ENCODE measurements at places on chromosomes 7 and 10.

DNA sequence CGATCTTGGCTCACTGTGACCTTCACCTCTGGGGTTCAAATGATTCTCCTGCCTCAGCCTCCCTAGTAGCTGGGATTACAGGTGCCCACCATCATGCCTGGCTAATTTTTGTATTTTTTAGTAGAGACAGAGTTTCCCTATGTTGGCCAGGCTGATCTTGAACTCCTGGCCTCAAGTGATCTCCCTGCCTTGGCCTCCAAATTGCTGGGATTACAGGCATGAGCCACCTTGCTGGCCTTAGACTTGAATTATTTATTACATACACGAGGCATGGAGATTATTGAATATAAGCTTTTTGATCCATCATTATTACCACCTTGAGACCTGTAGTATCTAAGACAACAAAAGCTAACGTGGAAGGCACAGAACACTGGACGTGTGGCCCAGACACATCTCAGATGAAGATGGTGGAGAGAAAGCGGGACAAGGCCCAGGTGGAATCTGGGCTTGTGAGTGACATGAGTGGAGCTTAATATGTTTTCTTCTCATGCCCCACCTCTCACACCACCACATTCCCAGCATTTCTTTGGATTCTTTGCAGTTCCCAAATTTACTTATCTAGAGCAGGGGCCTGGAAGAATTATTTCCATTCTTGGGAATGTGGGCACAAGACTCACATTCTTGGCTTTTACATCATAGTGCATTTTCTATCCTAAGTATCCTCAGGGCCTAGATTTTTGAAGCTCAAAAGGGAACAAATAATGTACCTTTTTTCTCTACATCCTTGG lies 76.6 kb downstream of the SUGCT start:
- peak; percentile 74 for DNase-seq

- no peak for DNase-seq
Measured at GRCh38 chr7:118082506-118082905, 101.5 kb upstream of the LSM8 start.

GRCh38 chr10:94232711-94233383 lies 129.9 kb downstream of the NOC3L start:
- DNase-seq, result no peak

DNA sequence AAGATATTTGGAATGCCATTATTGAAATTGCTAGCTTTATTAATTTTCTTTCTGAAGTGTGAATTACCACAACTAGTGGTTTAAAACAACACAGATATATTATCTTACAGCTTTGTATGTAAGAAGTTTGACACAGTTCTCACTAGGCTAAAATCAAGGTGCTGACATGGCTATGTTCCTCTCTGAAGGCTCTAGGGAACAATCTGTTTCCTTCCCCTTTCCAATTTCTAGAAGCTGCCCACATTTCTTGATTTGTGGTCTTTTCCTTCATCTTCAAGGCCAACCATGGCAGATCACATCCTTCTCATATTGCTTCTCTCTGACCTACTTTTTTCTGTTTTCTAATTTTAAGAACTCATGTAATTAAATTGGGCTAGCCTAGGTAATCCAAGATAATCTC lies 43.3 kb upstream of the SLC26A3 start:
- no peak for DNase-seq

DNA sequence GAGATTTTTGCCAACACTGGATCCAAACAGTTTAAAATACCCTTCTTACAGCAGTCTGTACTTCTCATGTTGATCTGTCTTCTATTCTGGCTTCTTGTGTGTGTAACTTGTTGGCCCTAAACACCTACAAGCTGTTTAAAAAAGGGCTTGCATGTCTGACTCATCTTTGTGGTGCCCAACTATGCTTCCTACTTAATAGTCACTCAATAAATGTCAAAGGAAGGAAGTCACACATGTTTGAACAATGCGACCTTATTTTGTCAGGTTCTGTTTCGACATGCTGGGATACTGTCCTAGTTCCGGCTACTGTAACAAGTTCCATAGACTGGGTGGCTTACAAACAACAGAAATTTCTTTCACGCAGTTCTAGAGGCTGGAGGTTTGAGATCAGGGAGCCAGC lies 9.4 kb upstream of the GRK5 start:
- peak; percentile 79 for DNase-seq

DNA sequence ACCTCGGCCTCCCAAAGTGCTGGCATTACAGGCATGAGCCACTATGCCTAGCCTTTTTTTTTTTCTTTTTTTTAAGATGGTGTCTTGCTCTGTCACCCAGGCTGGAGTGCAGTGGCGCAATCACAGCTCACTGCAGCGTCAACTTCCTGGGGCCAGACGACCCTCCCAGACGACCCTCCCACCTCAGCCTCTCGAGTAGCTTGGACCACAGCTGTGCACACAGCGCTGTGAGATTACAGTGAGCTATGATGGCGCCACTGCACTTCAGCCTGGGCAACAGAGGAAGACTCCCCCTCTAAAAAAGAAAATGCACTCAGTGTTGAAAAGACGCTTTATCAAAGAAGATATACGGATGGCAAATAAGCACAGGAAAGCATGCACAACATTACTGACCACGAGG lies 16.5 kb upstream of the WIPI2 start:
- DNase-seq, result no peak

GRCh38 chr10:48536156-48536500 lies 68.7 kb downstream of the ARHGAP22 start:
- DNase-seq, result no peak

- DNase-seq, result peak; percentile 54
Measured at GRCh38 chr7:6306471-6306870, 34.0 kb upstream of the CYTH3 start.

DNA sequence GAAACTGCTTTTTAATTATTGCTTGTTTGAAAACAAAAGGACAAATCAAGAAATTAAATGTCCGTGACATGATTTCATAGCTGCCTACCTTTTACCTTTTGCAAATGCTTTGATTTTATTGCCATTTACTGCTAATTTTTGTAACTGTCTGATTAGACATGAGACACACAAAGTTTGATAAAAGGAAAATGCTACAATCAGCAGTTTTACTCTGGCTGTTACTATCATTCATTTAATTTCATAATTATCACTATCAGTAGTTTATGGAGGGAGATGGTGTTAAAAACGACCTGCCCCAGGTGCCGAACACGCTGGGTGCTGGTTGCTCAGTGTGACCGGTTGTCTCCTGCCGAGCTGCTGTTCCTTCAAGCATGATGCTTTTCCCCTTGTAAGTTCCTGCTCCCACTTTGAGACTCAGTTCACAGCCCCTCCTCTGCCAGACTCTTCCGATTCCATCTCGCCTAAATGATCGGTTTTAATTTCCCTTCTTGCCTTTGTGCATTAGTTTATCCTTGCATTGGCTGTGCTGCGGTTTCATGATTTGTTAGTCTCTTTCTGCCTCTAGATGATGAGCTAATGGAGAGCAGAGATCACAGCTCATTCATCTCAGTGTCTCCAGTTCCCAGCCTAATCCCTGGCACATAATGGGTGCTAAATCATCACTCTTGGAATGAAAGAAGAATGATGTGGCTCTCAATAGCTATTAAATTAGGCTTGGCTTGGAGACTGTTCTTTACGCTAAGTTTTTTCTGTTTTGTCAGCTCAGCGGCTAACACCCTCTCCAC lies 110.6 kb downstream of the PFKFB3 start:
- DNase-seq, result peak; percentile 7

DNA sequence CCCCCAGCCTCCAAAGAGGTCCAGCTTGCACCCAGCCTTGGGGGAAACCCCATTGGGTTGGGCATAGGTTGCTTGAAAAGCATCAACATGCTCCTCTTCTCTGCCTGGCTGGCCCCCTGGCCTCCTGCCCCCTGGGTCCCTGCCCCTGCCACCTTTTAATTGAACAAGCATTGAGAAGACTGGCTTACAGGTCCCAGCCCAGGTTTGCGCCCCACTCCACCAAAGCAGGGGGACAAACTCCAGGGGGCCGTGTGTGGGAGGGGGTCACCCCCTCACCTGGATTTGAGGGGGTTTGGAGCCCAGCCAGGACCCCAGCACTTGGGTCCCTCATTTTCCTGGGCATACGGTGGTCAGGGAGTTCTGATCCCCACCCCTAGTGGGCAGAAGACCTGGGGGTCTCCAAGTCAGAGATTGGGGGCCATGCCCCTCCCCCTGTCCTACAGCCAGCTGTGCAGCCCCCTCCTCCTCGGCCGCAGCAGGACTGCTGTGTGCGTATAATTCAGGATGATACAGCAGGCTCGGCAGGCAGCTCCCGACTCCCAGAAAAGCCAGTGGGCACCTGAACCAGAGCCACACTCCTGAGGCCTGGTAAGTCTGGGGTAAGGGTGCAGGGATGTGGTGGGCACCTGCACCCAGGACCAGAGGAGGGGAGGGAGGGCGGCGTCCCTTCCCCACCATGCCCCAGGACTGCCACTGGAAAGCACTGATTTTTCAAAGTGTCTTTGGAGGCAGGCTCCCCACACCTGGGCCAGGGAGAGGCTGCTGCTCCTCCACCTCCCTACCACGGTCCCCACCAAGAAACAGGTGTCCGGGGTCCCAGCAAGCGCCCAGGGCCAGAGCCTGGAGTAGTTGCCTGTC lies 1.7 kb downstream of the ELFN1 start:
- no peak for DNase-seq

- DNase-seq, result peak; percentile 27
Measured at GRCh38 chr7:128791121-128791971, at the start of gene CCDC136. Gene CCDC136 (plus strand): TSS chr7:128791968. CDS start chr7:128792412, 444 bp downstream.

GRCh38 chr7:2520131-2520760 lies 672 bp downstream of the LFNG start:
- no peak for DNase-seq

GRCh38 chr10:17758896-17759295 lies 6.9 kb downstream of the TMEM236 start:
- no peak for DNase-seq

GRCh38 chr7:77327067-77327931 lies 88.8 kb downstream of the GSAP start:
- DNase-seq, result peak; percentile 97

DNA sequence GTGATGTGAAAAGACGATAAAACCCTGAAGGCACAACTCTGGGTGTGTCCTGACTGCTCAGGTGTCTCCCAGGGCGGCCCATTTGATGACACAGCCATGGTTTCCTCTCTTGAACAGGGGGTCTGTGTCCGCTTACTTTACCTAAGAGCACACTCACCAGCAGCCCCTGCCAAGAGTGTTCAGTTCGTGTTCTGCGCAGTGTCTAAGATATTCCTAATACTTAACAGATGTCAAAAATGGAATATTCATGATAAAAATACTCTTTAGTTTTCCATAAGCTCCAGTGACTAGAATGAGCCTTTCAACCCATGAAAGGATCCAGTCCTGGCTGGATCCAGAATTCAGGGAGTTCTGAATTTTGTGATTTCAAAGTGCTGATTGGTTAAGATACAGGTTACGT lies 492.4 kb downstream of the TNS3 start:
- DNase-seq, result no peak

DNA sequence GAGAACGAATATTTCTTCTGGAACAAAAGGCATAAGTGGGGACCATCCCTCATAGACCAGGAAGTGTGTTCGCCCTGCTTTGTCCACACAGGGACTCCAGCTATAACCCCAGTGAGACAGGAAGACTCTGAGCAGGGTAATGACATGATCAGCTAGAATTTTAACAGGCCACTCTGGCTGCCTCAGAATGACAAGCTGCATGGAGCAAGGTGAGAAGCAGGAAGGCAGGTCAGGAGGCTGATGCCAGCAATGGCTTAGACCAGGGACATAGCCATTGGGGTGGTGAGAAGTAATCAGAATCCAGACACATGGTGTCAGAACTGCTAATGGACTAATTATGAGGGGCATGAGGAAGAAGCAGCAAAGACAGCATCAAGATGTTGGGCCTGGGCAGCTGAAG lies 264.6 kb downstream of the GRID1 start:
- no peak for DNase-seq

DNA sequence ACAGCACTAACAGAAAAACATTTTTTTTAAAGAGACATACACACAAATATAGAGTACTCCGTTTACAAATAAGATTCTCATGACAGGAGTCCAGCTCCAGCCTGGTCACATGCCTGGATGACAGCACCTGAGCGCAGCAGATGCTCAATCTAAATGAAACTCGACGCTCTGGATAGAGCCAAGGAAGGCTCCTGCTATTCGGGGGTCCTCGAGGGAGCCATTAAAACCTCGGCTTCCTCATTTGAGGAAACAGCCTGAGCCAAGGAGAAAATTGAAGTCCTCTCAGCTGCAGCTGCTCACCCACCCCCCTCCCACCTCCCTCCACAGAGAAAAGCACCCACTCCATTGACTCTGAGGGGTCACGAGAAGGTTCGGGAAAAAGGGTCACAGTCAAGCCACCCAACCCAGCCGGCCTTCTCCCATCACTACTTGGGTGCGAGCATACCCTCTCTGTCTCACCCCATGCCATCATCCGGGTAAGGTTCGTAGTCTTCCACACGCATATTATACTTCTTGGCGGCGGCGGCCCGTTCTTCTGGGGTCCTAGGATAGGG lies 673 bp downstream of the NDUFB8 start:
- DNase-seq, result no peak

GRCh38 chr10:17354781-17355180 lies 99.6 kb downstream of the ST8SIA6 start:
- no peak for DNase-seq

- DNase-seq, result no peak
Measured at GRCh38 chr10:78467496-78468106, 433.9 kb downstream of the RPS24 start.

GRCh38 chr10:129968853-129969183 lies 4.7 kb upstream of the EBF3 start:
- DNase-seq, result peak; percentile 7

GRCh38 chr10:4066581-4067390 lies 281.8 kb upstream of the KLF6 start:
- DNase-seq, result no peak

DNA sequence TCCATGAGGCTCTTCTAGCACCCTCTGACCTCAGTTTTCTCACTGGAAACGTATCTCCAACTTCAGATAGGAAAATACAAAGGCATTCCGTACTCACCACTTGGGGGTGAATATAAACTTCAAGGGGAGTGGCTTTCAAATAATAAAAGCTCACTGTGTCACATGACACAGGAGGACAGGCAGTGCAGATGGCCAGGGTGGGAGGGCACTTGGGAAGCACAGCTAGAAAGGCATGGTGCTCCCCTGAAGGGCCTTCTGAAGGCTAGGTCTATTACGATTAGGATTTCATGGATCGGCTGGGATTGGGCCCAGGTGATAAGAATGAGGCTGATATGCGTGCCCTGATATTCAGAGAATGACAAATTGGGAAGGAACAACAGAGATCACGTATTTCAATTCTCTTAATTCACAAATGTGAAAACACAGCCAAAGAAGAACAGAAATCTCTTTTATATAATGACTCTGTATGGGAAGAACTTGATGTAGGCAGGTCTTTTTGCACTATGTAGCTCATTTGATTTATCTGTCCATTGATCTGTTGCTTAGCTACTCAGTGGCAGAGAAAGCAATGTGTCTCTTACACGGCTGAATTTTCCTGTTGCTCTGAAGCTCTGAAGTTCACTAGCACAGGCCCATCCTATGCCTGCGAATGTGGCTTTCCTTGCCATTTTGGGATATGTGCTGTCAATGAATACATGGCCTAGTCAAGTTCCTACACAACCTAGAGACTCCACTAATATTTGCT lies 83.0 kb downstream of the BEND7 start:
- DNase-seq, result no peak

- DNase-seq, result no peak
Measured at GRCh38 chr10:133226251-133226808, 3.7 kb upstream of the UTF1 start.

GRCh38 chr10:96513305-96513697 lies 425 bp downstream of the TLL2 start:
- no peak for DNase-seq
